Ovary (tissue), 10 donors: ENCODE measurements at places on chromosomes 12 and 14. TPM values are rescaled to one million over a fixed set of nuclear protein-coding genes. Genes with fewer than 3 reads are reported as not detected.

Gene RHOJ
- polyA plus RNA-seq: 15.7 TPM

Gene TIMM9
- 92.6 TPM for polyA plus RNA-seq

Gene CCDC88C
- 2.3 TPM for polyA plus RNA-seq

Gene RERG
- 14.2 TPM for polyA plus RNA-seq

GRCh38 chr12:43730283-43730682 lies 28.3 kb downstream of the PUS7L start:
- no peaks in the 10 kb centered on the region for H3K27me3 ChIP-seq
- no peaks in the 10 kb centered on the region for H3K4me1 ChIP-seq
- no peaks in the 10 kb centered on the region for H3K36me3 ChIP-seq

- H3K4me3 ChIP-seq: no peak overlapping the region
- no peaks in the 10 kb centered on the region for H3K4me1 ChIP-seq
- H3K36me3 ChIP-seq: no peaks in the 10 kb centered on the region
- H3K27ac ChIP-seq: no peak overlapping the region
Observed at GRCh38 chr14:87547536-87547935, 445.4 kb downstream of the GALC start.

DNA sequence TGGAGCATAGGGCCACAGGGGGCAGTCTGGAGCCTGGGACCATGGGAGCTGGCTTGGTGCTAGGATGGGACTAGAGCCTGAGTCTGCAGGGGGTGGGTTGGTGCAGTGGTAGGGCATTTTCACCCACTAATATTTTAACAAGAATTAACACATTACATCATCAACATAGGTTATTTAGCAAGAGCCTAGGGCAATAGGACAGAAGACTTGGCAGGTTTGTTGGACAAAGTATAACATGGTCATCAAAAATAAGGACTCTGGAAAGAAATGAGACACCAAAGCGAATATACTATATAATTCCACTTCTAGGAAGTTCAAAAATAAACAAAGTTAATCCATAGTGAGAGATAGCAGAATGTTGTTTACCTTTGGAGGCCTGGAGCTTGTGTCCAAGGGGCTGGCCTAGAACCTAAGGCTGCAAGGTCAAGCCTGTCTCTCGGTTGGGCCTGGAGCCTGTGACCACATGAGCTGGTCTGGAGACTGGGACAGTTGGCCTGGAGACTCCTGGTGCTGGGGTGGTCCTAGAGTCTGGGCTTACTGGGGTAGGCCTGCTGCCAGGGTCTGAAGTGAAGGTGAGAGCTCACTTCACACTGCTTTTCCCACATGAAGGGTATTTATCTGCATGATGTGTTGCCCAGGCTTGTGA lies 28.1 kb upstream of the CNOT2 start:
- no peaks in the 10 kb centered on the region for H3K36me3 ChIP-seq
- no peak overlapping the region for H3K4me3 ChIP-seq
- no peaks in the 10 kb centered on the region for H3K4me1 ChIP-seq
- H3K27me3 ChIP-seq: no peaks in the 10 kb centered on the region
- no peak overlapping the region for H3K27ac ChIP-seq
- DNase-seq: no peak

DNA sequence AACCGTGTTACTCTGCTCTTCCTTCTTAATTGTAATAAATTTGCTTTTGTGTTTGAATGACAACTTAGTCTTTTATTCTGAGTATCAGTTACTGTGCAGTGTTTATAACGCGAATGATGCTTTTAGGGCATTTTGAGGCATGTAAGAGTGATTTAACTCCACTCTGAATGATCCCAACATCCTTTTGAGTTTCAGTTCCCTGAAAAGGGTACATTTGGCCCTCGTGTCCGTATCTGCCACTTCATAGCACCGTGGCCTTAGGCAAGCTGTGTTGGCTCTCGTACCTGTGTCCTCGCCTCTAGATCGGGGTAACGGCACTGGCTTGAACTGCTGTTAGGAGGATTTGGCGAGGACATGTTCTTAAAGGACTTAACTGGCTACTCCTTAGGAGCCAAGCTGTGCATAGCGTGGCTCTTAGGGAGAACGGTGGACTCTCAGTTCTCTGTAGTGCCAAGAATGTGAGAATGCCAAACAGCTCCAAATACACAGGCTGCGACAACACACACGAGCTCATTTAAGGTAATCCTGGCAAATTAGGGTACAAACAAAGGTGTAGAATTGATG lies 92.0 kb downstream of the PPP2R5C start:
- no peaks in the 10 kb centered on the region for H3K36me3 ChIP-seq
- DNase-seq: no peak
- no peak overlapping the region for H3K4me3 ChIP-seq
- H3K4me1 ChIP-seq: peaks cover 12% of the 10 kb centered on the region
- no peaks in the 10 kb centered on the region for H3K27me3 ChIP-seq

- no peak overlapping the region for H3K4me3 ChIP-seq
- DNase-seq: no peak
- no peak overlapping the region for H3K27ac ChIP-seq
- peaks cover 13% of the 10 kb centered on the region for H3K4me1 ChIP-seq
Observed at GRCh38 chr12:67434671-67435370, 165.7 kb downstream of the CAND1 start.
